ENCODE measurements at places on chromosomes 16 and 17.
A peak's percentile ranks its signal among the peaks of the same experiment; 100 is the strongest.

DNA sequence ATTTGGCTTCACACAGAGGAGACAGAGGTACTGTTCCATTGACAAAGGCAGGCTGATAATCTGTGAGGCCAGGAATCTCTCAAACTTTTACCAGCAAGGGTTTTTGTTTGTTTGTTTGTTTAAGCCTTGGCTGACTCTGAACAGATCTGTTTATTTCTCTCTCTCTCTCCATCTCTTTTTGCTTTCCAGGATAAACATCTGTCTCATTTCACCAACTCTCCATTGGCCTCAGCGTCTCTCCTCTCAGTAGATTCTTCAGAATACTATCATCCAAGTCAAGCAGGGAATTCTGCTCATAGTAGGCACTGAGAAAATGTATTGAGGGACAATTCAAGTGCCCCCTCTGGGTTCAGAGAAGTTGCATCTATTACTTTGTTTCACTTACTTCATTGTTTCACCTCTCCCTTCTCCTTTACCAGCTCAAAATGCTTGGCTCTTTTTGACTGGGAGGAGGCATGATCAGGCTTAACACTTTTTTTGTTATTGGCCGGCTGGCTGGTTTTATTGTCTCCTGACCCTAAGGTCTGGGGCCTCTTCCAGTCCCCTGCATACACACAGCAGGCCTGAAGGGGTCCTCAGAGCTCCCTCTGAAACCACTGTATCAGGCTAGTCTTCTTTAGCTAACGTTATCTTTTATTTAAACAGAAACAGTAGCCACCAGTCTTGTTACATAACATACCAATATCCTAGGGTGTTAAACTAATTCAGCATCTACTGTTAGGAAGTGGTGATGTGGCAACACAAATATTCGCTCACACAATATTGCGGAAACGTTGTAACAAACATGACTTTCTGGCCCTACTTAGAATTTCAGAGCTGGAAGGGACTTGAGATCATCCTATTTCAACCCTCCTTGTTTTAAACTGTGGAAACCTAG is 2.0 kb upstream of the YPEL2 start:
- peak; percentile 27 for DNase-seq

- DNase-seq, result no peak
These were observed 274.9 kb downstream of the HAPSTR1 start for GRCh38 chr16:9366048-9366969.

DNA sequence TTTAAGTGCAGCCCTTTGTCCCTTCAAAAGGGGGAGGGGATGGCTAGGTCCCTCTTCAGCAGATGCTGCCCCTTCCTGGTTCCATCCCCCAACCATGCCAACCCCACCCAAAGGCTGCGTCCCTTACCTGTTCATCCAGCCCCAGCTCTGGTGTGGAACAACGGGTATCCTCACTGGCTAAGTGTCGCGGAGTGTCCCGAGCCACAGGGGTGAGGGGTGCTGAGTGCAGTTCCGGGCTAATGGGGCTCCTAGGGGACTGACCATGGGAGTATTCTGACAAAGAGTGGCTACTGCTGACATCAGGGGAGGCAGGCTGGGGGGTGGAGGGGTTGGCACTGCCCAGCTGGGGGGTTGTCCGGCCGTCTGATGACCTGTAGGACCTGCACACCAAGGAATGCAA is 32.9 kb downstream of the STH start:
- no peak for DNase-seq

GRCh38 chr17:77622647-77623046 is 335.9 kb upstream of the TNRC6C start:
- no peak for DNase-seq

DNA sequence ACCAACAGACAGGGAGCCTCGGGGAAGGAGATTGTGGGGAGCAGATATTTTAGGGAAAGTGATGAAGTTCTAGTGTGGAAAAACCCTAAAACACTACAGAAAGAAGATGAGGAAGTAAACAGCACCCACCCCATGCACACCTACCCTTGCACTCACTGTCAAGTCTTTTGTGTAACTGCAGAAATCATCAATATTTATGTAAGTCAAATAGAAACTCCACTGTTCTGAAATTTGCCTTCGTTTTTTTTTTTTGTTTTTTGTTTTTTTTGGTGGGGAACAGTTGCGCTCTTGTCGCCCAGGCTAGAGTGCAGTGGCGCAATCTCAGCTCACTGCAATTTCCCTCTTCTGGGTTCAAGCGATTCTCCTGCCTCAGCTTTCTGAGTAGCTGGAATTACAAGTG is 273.4 kb downstream of the CPPED1 start:
- no peak for DNase-seq

DNA sequence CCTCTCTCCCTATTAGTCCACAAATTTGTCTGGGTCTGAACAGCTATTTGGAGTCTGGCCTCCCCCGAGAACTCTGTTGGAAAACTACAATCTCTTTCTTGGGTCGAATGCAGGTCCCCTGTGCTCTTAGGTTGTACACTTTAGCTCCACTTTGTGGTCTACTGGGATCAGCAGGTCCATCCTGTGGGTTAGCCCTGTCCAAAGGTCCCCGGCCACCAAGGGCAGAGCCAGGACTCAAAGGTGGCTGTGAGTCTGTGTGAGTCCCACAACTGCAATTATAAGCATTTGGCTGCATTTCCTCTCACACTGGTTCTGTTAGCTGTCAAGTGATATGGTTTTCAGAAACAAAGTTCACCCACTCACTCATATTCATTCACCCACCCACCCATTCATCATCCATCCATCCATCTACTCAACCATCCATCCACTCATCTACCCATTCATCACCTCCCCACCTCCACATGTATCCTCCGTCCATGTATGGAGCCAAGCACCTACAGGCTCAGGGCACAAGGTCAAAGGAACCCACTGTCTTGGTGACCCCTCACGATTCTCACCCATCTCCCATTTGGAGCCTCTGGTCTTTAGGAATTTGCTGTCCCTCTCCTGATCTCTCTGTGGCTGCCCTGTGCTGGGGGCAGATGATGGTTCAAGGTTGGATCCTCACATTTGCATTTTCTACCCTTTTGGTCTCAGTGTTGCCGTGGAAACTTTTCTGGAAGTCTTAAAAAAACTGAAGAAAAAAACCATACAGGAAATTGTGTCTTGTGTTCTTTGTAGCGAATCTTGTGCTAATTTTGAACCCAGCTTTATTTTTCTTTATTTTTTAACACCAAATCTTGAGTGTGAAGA is 45.8 kb downstream of the IRF8 start:
- no peak for DNase-seq

DNA sequence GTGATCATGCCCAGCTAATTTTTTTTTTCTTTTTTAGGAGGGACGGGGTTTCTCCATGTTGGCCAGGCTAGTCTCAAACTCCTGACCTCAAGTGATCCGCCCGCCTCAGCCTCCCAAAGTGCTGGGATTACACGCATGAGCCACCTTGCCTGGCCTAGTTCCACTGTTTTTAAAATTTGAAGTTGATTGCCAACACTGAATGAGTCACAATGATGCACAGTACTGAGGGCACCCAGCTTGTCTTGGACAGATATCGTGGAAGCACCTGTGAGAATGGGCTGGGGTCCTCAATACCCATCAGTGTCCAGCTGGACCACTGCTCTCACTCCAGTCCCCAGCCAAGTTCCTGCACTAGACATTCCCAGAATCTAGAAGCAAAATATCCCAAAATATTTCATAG is 2.5 kb downstream of the KNOP1 start:
- DNase-seq, result no peak

DNA sequence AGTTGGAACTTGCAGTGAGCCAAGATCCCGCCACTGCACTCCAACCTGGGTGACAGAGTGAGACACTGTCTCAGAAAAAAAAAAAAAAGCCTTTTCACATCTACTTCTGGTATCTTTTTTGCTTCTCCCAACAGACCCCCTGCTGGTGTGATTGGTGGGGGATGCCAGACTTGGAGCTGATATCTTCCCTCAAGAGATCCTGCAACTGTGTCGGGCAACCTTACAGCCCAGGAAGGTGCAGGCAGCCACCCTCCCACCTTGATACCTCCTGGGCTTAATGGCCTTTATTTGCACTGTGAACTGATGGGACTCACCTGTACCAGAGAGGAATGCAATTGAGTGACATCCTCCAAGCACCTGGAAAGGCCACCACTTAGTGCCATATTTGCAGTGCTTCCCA is 142.3 kb downstream of the RGS9 start:
- no peak for DNase-seq

DNA sequence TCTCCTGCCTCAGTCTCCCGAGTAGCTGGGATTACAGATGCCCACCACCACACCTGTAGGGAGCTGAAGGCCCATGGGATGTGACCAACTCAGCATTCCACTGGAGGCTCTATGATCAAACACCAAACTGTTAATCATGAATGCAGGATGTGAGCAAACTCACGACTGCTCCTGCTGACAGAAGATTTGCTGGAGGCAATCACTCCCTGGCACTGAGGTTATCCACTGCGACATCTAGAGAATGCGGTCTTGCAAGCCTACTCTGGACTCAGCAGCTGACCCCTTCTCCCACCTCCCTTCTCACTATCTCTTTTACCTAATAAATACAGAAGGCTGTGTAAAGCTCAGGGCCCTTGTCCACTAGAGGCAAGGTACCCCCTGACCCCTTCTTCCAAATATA is 4.9 kb downstream of the TEX14 start:
- no peak for DNase-seq

GRCh38 chr16:88999457-89000206 is 22.6 kb upstream of the CBFA2T3 start:
- no peak for DNase-seq

GRCh38 chr17:45108595-45109521 is 23.5 kb downstream of the PLCD3 start:
- DNase-seq, result no peak

GRCh38 chr16:75225092-75225491 is 6.3 kb downstream of the CTRB1 start:
- DNase-seq, result no peak

- no peak for DNase-seq
These were observed 22.5 kb upstream of the MYO15B start for GRCh38 chr17:75565066-75565465.

GRCh38 chr16:56415875-56416274 is 9.5 kb downstream of the AMFR start:
- DNase-seq, result no peak

- DNase-seq, result no peak
These were observed 5.1 kb downstream of the KRT31 start for GRCh38 chr17:41392278-41392677.

DNA sequence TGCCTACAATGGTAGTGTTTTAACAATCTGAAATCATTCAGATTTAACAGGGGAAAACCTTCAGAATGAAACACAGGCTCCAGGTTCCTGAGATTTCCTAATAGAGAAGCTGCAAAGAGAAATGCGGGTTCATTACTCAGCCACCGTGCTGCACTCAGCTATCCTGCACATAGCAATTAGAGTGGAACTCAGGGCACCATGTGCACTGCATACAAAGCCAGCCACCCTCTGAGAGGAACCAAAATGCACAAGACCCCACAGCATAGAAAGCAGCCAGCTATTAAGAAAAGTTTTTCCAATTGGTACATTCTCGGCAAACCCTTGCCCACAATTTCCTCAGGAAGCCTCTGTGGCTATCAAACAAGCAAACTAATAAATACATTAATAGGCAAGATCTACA is 37.4 kb downstream of the TOM1L2 start:
- no peak for DNase-seq

- no peak for DNase-seq
These were observed 1194.3 kb upstream of the CDH8 start for GRCh38 chr16:63230421-63231040.

- DNase-seq, result no peak
These were observed 163.3 kb upstream of the PLCG2 start for GRCh38 chr16:81615833-81616232.

GRCh38 chr16:70582280-70582978 is 58.8 kb downstream of the SF3B3 start:
- DNase-seq, result no peak

DNA sequence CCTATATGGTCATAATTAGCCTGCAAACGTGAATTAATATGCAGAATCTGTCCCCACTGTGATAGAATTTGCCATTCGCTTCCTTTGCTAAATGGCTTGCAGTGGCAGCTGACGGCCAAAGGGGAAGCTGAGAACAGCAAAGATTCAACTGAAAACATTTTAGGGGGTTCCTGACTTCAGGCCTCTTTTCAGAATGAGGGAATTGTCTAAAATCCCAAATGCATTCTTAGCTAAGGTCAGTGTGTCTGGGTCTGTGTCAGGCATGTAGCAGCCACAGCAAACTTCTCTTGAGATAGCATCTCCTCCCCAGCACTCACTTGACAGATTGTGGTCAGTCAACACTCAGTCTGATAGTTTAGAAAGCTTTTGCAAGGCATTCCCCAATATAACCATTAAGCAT is 701.1 kb downstream of the WWOX start:
- no peak for DNase-seq

DNA sequence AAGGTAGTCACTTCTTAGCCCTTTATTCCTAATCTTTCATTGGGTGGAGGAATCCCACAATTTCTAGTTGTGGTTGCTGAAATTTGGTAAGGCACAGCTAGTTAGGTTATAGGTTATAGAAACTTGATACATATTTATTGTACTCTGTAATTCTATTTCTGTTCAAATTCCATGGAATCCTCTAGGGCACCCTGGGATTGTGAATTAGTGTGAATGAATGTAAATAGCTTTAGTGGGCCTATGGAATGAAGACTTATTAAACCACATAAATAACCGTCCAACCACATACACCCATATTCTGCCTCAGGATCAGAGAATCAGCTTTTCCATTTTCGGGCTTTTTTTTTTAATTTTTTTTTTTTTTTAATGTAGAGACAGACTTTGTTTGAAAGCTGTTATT is 9.2 kb downstream of the TANC2 start:
- DNase-seq, result no peak

DNA sequence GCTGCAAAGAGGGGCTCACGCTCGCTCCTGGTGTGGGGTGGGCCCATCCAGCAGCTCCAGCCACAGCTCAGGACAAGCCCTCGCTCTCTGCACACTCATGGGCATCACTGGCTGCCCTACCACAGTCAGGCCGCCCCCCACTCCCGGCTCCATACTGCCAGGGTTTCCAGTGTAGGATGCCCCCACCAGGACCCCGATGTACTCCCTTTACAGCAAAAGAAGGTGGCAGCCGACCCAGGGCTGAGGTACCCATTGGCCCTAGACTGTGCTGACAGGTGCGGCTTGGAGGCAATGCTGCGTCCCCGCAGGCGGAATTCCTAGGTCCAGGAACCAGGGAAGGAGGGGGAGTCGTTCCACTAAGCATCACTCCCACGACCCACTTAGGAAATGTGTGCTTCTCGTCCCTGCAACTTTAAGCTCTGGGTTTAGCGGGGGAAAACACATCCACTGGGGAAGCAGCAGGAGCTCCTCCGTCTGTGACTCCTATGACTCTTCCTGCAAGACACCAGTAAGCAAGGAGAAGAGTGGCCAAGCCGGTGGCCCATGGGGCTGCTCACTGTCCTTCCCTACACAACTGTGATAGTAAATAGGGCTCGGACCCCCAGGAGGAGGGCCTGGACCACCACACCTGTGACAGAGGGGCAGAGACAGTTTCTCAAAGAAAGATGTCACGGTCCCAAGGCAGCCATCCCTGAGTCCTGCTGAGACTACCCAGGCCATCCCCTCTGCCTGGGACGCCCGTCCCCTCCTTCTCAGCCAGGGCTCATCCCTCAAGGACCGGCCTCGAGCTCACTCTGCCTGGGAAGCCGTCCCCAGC is 13.1 kb downstream of the CORO7 start:
- no peak for DNase-seq

- DNase-seq, result no peak
These were observed 9.0 kb upstream of the NGFR start for GRCh38 chr17:49486012-49486641.
